ENCODE measurements at places on chromosomes 4 and X.

GRCh38 chr4:112403101-112403945 is 106.2 kb downstream of the ALPK1 start:
- no peak for DNase-seq

- no peak for DNase-seq
Observed at GRCh38 chrX:3994315-3994714, 280.9 kb upstream of the PRKX start.

DNA sequence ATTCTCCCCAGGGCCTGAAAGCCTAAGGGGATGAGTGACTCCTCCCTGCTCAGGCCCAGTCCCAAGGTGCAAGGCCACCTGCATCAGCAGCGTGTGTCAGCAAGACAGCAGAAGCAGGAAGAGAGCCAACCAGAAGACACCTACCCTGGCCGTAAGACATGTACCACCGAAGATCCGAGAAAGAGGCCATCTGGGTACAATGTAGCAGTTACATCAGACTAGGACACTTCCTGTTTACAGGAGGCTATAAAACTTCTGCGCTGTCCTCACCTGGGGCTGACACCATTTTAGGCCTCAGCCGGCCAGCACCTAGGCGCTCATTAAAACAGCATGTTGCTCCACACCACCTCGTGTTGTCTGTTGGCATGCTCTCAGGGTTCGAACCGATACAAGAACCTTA is 19.1 kb upstream of the HERC6 start:
- DNase-seq = no peak

- DNase-seq = no peak
Observed at GRCh38 chr4:186307916-186308315, 41.9 kb downstream of the F11 start.

DNA sequence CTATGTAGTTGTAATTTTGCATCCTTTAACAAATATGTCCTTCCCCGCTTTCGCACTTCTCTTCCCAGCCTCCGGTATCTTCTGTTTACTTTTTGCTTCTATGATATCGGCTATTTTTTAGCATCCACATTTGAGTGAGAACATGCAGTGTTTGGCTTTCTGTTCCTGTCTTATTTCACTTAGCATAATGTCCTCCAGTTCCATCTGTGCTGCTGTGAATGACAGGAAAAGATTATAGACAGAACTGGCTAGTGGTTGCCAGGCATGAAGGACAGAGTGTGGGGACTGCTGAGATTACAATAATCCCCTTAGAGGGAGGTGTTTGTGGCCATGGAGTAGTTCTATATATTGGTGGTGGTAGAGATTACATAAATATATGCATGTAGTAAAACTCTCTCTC is 588.6 kb downstream of the NLGN4X start:
- DNase-seq = no peak

DNA sequence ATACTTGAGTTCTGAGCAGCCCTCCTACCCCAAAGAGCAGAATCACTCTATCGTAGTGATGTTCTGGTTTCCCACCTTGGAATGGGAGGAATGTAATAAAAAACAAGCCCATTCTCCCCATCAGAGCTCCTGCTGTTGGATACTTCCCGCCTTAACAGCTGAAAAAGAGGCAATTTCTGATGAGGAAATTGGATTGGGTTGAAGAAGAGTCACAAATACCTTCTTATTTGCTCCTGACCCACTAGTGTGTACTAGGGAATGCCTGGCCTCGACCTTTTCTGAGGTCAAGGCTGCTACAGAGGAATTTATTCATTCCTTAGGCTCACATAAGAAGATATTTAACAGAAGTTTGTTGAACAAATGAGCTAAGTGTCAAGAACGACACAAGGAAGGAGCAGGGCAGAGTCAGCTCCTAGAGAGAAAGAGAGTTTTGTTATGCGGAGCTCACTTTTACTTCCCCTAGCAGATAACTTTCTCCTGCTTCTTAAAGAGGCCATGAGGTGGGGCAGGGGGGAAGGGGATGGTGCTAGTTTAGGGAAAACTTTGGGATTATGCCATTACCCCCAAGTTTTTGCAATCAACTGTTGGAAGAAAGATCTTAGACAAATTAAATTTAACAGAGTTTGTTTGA is 273.8 kb upstream of the CLNK start:
- no peak for DNase-seq

DNA sequence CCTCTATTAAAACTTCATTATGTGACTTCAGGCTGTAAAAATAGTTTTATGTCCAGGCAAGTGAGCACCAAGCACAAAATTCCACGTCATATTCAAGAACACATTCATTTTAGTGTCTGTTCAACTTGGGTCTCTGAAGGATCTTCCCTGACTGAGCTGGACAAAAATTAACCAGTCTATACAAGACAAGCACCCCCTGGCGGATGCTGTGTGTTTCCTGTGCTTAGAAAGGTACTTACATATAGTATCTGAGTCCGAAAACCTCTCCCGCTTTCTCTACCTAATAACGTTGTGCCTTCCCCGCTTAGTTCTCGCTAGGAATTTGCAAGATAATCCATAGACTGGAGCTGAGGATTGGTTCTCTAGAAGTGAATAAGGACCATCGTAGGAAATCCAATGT is 2214.5 kb upstream of the TENM3 start:
- no peak for DNase-seq

DNA sequence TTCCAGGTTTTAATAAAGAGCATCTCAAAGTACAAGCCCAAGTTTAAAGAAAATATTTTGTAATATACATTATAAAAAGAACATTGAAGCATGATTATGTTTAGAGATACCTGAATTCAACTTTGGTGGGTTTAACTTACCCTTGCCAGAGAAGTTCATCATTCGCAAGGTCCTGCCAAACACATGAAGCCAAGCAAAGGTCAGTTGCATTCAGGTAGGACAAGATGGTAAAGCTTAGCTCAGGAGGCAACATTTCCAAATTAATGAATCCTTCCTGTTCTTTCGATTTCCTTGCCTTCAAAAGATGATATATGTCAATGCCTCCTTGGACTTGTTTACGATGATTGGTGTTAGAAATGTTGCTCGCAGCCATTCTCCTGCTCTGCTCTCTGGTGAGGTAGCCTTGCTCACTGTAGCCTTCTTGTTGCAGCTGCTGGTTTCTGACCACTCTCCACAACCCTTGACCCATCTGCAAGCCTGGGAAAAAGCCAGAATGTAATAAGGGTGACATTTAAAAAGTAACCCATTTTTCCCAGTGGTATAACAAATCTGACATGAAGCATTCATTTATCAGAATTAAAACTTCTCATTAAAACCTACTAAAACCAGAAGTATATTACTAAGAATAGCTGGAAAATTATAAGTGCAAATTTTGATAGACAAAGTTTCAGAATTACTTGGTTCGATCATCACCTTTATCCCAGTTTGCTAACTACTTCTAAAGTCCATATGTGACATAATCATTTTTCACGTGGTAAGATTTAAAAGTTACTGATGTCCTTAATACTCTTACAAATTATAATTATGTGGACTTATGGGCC is 20.6 kb downstream of the FBXO8 start:
- no peak for DNase-seq

- DNase-seq = no peak
Observed at GRCh38 chrX:86039625-86040568, 7.5 kb downstream of the CHM start.

DNA sequence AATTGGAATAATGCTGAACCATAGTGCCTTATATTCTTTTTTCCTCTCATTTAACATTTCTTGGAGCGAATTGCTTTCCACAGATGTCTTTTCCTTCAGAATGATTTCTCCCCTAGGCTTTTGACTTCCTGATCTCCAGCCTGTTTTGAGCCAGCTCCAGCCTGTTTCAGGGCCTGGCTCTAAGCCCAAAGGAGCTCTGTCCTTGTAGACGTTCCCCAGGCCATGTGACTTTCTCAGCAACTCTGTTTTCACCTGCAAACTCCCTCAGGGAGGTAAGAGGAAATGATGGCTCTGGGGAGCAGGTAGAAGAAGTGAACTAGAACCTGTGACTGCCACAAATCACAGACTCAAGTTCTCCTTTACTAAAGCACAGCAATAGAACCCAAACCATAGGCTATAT is 89.1 kb downstream of the AKAP4 start:
- no peak for DNase-seq

DNA sequence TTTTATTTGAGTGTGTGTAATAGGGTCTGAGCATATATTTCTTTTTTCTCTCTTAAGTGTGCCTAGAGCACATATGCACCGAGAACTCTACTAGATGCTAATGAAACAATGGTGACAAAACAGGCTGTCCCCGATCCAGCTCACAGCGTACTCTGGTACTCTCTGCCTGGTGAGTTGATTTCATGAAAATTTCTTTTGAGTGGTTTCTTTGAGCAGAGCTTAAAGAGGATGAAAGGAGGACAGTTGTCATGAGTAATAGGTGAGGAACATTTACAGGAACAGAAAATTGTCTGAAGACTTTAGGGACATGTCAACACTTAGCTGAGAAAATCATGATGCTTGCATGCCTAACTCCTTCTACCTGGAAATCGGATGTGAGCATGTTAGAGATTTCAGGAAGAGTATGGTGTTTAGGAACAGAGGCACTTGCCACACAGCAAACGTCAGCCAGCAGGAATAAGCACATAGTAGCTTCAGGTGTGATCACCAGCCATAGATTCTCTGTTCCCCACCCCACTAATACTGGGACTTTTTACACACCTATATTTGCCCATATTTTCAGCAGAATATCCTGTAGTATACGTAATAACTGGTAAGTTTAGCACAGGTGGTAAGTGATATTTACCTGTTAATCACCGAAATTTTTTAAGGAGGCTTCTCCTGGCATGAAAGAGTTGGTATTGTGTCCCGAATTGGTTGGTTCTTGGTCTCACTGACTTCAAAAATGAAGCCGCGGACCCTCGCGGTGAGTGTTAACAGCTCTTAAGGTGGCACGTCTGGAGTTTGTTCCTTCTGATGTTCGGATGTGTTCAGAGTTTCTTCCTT is 111.1 kb downstream of the ZNF330 start:
- no peak for DNase-seq

DNA sequence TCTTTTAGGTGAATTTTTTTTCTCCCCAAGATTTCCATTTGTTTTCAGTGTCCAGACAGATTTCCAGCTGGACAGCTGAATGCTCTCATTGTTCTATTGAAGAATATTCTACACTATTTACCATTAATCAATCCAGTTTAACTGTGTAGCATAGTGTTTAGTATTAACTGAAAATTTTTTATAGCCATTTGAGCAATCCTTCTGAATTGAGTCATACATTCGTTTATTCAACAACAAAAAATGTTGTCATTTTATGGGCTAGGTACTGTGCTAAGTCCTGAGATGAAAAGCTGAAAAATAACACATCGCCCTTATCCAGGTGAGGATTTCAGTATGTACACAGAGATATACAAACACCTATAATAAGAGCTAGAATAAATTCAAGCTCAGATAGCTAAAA is 223.3 kb downstream of the COL25A1 start:
- no peak for DNase-seq

- no peak for DNase-seq
Observed at GRCh38 chrX:8579602-8580001, 115.0 kb downstream of the VCX3B start.

DNA sequence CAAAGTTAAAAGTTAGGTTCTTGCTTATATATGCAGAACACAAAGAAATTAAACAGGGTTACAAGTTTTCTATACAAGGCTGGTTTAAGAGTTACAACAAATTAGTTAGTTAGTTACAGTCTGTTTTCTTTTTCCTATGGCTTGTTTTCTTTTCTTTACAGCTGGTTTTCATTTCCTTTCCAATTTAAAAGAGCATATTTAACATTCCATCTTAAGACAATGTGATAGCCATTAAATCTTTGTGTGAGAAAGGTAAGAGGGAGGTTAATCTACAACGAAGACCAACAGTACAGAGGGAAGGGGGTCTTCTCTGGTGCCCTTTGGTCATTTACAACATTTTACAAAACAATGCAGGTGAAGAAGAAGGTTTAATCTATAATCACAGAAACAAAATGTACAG is 290.6 kb downstream of the ZNF674 start:
- no peak for DNase-seq

DNA sequence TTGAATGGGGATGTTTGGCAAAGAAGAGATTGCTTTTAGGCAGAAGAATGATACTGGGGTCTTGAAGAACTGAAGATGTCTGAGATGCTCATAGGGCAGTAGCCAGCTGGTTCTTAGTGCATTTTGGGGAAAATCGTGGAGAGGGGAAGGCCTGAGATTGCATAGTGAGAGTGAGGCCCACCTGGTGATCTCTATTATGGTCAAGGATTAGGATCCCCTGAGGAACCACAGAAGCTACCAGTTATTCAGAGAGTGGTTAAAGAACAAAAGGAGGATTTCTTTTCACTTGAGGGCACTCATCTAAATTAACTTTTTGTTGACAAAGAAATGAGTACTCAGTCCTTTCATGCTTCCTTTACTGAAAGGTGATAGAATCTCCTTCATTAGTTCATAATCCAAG is 271.3 kb upstream of the HAND2 start:
- no peak for DNase-seq

DNA sequence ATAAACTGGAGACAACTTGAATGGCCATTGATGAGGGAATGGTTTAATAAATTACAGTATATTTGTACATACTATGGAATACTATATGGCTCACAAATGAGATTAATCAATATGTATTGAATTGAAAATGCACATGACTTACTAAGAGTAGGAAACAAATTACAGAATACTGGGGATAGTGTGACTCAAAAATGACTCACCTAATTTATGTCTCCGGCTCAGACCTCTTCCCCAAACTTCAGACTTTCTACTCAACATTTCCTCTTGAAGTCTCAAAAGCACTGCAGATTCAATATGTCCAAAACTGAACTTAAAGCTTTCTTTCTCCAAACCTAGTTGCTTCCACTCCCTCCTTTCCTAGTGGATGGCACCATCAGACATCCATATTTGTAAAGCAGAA is 28.8 kb upstream of the GRIA3 start:
- DNase-seq = no peak

- no peak for DNase-seq
Observed at GRCh38 chrX:24480400-24480865, 15.3 kb downstream of the PDK3 start.

DNA sequence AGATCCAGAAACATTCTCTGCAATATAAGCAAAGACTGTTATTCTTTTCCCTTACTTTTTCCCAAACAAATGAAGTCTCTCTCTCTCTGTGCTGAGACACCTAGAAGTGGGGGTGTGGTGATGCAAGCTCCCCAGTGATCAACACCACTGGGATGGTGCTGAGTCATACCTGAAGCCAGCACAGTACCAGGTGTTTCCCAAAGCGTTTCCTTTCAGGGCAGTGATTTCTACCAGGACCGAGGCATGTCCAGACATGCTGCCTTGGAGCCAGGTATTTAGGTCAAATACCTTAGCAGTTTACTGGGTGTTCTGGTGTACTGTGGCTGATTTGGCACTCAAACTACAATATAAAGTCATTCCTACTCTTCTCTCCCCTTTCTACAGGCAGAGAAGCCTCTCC is 726.5 kb downstream of the FAM133A start:
- DNase-seq = no peak

DNA sequence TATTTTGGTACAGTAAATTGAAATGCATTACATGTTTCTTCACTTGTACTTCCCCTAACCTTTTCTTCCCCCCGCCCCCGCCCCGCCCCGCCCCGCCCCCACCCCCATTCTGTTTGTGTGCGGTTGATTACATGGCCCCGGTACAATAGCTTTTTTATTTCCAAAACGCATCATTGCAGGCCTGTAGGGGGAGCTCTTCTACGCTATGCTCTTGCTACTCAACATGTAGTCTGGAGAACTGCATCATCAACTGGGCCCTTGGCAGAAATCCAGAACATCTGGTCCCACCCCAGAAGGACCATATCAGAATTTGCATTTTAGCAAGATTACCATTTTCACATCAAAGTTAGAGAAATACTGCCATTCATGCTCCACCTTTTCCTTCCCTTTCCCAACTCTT is 333.3 kb upstream of the DDX53 start:
- no peak for DNase-seq

Data from stimulated activated CD8-positive, alpha-beta memory T cell treated with anti-CD3 and anti-CD28 coated beads, Interleukin-4, amount 100 ng/mL, for 1 hour (primary cell).